CD4-positive, alpha-beta T cell (primary cell): ENCODE measurements at places on chromosomes 4 and X.

DNA sequence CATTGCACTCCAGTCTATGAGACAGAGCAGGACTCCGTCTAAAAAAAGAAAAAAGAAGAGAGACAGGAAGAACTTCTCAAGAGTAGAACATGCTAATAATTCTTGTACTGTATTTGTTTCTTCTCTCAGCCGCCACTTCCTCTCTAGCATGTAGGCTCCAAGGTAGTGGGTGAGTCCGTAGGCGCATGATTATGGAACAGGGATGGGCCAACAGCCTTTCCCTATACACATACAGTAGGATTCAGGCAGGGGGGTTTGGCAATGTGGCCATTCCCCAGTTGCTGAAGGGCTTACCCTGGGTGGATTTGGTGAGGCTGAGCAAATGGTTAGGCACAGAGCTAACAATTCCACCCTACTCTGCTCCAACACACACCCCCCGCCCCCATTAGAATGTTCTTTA lies 35.0 kb upstream of the APLN start:
- no peak for DNase-seq

GRCh38 chr4:158858410-158859199 lies 89.8 kb downstream of the FNIP2 start:
- no peak for DNase-seq

GRCh38 chr4:169283114-169283509 lies 12.4 kb upstream of the SH3RF1 start:
- DNase-seq, result no peak

- DNase-seq, result no peak
Measured at GRCh38 chr4:17587094-17587822, 10.3 kb downstream of the LAP3 start.

DNA sequence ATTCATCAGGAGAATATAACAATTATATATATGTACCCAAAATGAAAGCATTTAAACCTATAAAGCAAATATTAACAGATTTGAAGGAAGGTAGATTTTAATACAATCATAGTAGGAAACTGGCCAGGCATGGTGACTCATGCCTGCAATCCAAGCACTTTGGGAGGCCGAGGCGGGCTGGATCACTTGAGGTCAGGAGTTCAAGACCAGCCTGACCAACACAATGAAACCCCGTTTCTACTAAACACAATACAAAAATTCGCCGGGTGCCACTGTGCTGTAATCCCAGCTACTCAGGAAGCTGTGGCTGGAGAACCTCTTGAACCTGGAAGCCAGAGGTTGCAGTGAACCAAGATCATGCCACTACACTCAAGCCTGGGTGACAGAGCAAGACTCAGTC lies 118.3 kb downstream of the KCNIP4 start:
- no peak for DNase-seq
